ENCODE measurements at places on chromosomes 5 and 9.

- peak; percentile 23 for DNase-seq
Measured at GRCh38 chr5:35478856-35479682, 138.6 kb upstream of the SPEF2 start.

- DNase-seq: no peak
Measured at GRCh38 chr5:33105521-33105941, 335.2 kb upstream of the TARS1 start.

- DNase-seq: no peak
Measured at GRCh38 chr5:95697781-95698681, 15.2 kb upstream of the SPATA9 start.

GRCh38 chr5:179772351-179772750 lies 21.4 kb upstream of the LTC4S start:
- DNase-seq: no peak

GRCh38 chr5:145236127-145236526 lies 599.0 kb downstream of the PRELID2 start:
- no peak for DNase-seq

DNA sequence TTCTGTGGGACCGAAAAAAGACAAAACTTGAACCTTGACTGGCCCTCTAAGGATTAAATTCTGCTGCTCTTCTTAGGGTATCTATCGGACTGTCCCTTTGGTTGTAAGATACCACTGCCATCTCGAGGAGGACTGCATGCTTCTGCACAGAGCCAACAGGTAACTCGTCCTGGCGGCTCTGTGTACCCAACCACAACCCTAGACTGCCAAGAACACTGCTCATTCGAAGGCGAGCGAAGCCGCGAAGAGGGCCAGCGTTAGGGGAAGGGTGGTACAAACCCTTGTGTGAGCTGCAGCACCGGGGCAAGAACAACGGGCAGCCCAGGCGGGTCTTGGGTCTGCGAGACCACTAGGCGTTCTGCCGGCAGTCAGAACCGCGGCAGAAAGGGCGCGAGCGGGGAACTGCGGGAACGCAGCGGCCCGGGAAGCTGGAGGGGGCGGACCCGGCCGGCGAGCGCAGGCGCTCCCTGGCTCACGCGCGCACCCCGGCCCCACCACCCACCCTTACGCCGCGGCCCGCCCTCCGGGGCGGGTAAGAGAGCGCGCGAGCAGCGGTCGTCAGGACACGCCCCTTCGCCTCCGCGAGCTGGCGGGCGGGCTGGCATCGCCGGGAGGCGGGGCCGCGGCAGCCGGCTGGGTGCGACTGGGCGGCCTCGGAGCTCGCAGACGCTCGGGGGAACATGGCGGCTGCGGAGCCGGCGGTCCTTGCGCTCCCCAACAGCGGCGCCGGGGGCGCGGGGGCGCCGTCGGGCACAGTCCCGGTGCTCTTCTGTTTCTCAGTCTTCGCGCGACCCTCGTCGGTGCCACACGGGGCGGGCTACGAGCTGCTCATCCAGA lies at the start of gene ISOC1:
Gene ISOC1 (plus strand): TSS at position 663 of the 837 bp plus-strand sequence. CDS start 18 bp downstream, at position 681.
- DNase-seq: peak; percentile 85

- no peak for DNase-seq
Measured at GRCh38 chr5:40939753-40940152, 30.5 kb downstream of the C7 start.

DNA sequence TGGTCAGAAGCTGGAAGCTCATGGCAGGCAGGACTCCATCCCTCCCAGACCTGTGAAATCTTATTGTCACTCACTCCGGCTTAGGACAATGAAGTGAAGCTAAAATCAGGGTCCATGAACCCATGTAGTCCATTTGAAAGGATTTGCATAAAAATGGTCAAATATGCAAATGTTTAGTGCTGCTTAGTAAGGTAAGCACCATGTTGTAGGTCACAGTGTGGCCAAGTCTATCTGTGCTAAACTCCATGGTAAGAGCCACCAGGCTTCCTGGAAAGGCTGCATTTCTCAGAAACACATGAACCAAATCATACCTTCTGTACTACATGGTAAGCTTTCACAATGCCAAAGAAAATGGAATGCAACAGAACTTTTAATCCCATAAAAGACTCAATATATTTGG lies 5.7 kb downstream of the ALG2 start:
- DNase-seq: no peak

- no peak for DNase-seq
Measured at GRCh38 chr9:34611251-34611810, 566 bp downstream of the RPP25L start.

Measured in fibroblast of the conjunctiva (primary cell).